ENCODE measurements at places on chromosomes 7 and 10. TPM values are rescaled to one million over a fixed set of nuclear protein-coding genes. Genes with fewer than 3 reads are reported as not detected.

- no peak for DNase-seq
Observed at GRCh38 chr10:24047176-24047575, 161.8 kb upstream of the KIAA1217 start.

SPDYE6 gene
- total RNA-seq = not detected

DNA sequence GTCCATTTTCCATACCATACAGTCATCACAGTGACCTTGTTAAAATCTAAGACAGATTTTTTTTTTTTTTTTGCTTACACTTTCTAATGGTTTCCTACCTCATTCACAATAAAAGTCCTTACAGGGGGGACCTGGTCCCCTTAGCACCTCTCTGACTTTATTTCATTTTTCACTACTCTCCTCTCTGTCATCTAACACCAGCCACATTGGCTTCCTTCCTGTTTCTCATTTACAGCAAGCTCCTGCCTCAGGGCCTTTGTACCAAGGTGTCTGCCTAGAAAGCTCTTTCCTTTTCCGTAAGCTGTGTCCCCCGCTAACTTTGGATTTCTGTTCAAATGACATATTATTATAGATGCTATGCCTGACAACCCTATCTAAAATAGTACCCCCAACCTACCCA lies 27.7 kb downstream of the CC2D2B start:
- DNase-seq = no peak

EGFR gene
- 304 TPM for total RNA-seq

PNLIPRP2 gene
- not detected for total RNA-seq

GRCh38 chr10:71433768-71434744 lies 37.3 kb downstream of the CDH23 start:
- DNase-seq = no peak

- no peak for DNase-seq
Observed at GRCh38 chr7:69749372-69749979, 151.2 kb downstream of the AUTS2 start.

DNA sequence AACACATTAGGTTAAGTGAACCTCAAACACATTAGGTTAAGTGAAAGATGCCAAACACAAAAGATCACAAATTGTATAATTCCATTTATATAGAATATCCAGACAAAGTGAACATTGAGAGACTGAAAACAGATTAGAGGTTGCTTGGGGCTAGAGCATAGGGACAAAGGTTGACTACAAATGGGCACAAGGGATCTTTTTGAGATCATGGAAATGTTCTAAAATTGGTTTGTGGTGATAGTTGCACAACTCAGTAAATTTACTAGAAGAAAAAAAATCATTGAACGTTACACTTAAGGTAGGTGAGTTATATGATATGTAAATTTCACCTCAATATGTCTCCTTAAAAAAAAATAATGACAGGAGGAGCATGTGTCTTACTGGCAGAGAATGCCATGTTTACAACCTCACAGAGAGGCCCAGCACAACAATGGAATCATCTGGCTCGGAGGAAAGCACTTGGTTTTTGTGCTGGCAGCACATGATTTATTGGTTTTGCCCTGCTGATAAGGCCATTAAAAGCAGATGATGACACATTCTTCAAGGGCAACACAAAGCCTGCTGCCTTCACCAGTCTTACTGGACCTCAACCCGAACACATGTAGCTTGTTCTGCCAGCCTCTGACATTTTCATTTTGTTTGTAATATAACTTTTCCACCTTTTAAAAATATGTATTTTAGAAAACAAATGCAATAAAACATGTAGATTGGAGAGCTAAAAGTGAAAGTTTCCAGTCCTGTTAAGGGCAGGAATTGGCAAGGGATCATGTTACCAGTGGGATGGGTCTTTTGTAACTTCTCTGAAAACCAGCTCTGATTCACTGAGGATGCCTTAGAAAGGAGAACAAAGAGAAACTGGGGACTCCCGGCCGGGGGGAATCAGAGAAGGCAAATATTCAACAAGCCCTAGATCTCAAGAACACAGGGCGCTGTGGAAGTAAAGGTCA lies 11.9 kb upstream of the LMOD2 start:
- DNase-seq = peak; percentile 58

DNA sequence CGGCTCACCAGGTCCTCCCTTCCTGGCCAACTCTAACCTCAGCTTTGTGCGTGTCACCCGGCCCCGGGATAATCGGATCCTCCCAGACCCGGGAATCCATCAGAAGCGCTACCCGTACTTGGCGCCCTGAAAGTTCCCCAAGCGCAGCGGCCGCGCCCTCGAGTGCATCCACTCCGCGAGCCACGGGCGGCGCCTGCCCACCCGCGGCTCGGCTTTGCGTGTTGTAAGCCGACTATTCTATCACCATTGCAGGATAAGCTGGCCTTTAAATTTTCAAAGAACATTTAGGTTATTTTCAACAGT lies 35.7 kb upstream of the EBLN1 start:
- DNase-seq = no peak

DPYSL4 gene
- total RNA-seq = 3.0 TPM

DNA sequence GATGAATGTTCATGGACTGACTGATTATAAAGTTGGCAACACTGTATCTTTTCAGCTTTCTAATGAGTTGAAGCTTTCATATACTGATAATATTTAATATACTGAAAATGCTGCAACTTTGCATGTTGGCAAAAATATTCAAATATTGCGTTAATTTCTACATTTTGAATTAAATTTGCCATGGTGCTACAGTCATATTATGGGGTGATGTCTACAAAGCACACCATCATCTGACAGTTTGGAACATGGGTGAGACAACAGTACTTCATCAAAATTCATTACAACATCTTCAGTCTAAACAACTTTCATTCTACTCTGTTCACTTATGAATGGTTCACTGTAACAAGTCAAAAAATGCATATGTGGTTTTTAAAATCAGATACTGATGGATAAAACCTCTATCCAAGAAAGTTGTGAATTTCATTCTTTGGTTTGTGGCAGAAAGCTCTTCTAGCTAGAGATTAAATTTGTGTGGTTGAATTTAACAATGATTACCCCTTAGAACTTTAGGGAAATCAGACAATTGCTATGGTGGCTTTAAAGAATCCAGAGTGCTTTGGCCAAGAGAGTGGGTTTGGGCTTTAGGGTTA lies 136.4 kb downstream of the TMEM26 start:
- DNase-seq = no peak

DNA sequence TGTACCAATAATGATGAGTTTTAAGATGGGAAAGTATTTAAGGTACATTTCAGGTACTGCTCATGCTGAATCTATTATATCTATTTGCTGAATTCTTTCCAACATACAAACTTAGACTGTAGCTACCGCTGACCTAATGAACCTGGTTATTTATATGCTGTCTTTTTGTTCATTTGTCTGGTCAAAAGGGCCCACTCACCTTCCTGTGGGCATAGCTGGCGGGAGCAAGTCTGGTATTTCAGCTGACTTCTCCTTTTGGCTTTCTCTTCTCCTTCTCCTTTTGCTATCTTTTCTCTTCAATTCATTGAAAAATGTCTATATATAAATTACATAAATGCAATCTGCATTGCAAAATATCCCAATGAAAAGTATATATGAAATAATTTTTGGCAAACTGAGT lies 9.5 kb downstream of the PLXDC2 start:
- DNase-seq = no peak

DNA sequence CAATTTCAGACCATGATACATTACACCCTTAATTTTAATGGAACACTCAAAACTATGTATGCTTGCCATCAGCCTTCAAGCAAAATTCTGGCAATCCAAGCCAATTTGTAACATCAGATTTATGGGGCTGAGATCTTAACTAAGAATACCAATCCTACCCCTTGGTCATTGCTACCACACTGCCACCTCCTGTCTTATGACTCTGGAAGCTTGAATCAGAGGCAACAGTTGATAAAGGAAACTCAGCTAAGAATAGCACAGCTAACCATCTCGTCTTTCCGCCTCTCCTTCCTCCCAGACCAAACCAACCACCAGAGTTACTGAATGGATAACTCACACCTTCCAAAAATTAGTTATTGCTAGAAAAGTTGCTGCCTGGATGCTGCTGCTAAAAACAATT lies 7.4 kb downstream of the IGF2BP3 start:
- DNase-seq = no peak

All from mammary epithelial cell (primary cell).